Stimulated activated CD4-positive, alpha-beta T cell treated with anti-CD3 and anti-CD28 coated beads, TNF-alpha, amount 100 ng/mL, for 48 hours (primary cell): ENCODE measurements at places on chromosomes 5 and 9.

- DNase-seq: no peak
Measured at GRCh38 chr9:104121022-104121421, 26.9 kb downstream of the SMC2 start.

GRCh38 chr5:76617675-76618074 lies 5.5 kb downstream of the F2RL2 start:
- no peak for DNase-seq

DNA sequence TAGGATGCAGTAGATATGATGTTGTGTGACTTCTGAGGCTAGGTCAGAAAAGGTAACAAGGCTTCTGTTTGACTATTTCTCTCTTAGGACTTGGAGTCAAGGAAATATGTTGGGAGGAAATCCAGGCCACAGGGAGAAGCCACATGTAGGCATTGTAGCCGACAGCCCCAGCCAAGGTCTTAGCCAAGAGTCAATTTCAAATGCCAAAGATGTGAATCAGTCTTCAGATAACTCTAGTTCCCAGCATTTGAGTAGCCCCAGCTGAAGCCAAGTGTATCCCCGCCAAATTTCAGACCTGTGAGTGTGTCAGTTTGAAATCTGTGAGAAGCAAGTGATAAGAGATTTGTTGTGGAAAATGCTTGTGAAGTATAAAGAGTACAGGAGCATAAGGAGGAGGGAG lies 38.1 kb upstream of the ISL1 start:
- no peak for DNase-seq

GRCh38 chr5:100902440-100903038 lies 543 bp downstream of the ST8SIA4 start:
- DNase-seq: no peak

DNA sequence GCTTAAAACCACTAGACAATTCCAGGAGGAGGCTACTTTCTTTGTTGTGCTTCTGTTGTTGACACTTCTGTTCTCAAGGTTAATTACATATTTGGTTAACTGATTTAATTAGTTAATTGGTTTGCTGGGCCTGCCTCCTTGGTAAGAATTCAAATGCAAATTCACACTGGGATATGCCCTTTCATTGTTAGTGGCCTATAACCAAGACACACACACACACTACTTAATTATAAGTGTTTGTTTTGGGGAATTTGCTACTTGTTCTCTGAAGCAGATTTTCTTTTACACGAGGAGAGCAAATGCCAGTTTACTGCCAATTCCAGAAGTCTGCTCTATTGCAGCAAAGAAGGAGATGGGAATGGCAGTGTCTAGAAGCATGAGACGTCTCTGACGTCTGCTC lies 101.6 kb upstream of the BASP1 start:
- DNase-seq: no peak

DNA sequence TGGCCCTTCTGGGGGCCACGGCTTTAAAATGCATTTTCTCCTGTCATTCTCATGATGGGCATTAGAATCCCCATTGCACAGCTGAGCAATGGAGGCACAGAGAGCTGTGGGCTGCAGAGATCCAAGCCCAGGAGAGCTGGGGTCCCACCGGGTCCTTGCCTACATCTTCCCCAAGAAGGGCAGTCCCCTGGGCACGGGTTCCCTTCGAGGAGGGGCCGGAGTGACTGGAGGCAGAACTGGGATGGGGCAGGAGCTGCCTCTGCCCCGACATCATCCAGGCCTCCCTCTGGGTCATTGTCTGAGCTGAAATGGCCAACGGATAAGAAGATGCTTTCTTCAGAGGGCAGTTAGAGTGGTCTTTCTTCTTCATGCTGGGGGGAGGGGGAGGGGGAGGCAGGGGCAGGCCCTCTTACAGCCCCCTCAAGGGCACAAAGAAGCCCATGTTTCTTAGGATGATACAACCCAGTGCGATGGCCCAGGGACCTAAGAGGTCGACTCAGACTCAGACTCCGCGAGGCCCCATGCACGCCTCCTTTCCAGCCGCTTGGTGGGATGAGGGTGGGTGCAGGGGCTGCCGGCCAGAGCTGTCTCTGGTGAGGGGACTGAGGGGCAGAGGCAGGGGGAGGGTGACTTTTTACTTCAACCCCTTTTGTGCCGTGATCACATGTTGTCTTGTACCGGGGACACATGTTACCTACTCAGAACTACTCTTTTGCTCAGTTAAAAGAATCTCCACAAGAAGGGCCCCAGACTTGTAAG lies 112.4 kb upstream of the IRX2 start:
- DNase-seq: no peak

DNA sequence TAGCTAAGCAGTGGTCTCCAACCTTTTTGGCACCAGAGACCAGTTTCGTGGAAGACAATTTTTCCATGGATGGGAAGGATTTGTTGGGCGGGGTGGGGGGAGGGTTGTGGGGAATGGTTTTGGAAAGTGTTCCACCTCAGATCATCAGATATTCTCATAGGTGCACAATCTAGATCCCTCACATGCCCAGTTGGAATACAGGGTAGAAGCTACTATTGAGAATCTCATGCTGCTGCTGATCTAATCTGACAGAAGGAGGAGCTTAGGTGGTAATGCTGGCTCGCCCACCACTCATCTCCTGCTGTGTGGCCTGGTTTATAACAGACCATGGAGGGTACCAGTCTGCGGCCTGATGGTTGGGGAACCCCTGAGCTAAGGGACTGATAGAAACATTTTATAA lies 662.7 kb upstream of the RGMB start:
- no peak for DNase-seq

DNA sequence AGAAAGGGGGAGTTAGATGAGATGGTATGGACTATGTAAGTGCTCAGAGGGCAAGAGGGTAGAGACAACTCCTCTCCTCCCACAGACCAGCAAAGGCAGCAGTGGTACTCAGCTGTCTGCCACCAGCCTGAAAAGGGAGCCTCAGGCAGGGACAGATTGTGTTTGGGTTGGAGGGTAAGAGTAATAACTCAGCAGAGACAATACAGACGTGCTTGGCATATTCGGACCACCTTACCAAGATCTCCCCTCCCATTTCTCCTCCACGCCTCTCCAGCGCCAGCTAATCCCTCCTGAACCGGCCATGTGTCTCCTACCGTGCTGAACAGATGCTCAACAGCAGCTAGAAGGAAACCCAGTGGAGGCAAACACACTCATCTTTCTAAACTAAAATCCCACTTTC lies 180.8 kb downstream of the ASTN2 start:
- no peak for DNase-seq

GRCh38 chr9:4583001-4583400 lies 79.1 kb upstream of the PLPP6 start:
- DNase-seq: no peak
